ENCODE measurements at places on chromosomes 11 and 22.

- no peak for DNase-seq
These were observed 133.5 kb downstream of the MYO18B start for GRCh38 chr22:25875461-25875860.

DNA sequence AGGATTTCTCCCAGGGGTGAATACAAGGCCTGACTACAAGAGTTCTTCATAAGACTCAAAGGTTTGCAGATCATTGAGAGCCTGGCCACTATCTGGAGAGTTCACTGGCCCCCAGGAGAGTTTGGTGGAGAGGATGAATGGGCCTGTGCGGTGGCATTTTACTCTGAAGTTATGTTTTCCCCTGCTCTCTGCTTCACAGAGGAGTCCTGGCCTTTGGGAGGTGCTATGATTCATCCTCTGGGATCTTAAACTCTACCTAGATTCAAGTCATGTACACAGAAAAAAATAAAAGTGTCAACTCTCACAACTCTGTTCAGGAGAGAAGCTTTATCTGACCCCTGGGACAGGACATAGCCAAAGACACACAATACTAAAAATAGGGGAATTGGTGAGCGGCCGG, 159.1 kb upstream of the CARD18 start:
- no peak for DNase-seq

DNA sequence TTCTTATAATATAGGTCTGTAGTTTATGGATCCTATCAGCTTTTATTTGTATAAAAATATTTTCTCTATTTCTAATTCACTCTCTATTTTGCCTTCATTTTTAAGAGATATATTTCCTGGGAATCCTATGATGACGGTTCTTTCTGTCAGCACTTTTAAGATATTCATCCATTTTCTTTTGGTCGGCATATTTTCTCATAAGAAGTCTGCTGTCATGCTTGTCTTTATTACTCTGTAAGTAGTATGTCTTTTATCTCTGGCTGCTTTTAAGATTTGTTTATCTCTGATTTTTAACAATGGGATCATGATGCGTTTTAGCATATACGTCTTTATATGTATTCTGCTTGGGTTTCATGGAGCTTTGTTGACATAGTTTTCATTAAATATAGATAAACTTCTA, 175.5 kb downstream of the SNX19 start:
- no peak for DNase-seq

GRCh38 chr11:123652599-123652998, 1.8 kb downstream of the SCN3B start:
- DNase-seq = no peak

DNA sequence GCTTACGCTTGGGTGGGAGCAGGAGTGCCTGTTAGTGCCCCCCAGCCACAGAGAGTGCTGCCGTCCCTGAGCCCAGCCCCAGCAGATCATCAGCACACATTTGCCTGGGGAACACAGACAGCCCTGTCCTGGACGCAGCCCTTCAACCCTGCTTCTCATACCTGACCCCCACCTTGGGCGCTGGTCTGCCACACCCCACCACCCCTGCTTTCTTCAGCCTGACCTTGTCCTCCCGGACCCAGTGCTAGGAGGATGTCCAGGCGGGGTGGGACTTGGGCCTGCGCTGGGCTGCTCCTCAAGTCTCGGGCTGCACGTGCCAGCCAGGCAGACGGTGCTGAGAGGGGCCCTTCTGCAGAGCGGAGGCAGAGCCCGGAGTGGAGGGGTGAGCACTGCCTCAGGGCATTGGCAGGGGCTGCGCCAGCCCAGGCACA, 119.2 kb downstream of the KCNQ1OT1 start:
- peak; percentile 9 for DNase-seq

DNA sequence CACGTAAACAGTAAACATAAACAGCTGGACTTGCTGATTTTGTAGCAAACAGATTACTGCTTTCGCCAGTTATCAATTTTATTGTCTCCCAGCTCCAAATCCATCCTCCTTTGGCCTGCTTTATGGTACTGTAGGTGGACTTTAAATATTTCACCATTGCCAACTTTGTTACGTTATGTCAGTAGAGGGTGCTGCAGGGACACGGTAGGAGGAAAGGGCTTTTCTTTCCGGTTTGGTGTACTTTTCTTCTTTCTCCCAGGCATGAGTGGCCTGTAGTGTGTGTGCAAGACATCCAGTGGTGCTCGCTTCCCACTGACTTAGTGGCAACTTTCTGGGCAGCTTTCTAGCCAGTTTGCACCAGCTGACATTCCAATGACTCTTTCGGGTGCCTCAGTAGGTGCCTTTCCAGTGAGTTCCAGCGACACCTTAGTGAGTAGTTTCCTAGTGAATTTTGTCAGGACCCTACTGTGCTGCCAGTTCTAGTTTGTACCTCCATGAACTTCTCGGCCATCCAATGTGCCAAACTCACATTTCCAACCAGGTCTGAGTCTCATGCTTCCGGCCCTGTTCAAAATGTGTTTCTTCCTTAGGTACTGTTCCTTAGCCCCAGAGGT, 267.6 kb upstream of the TENM4 start:
- no peak for DNase-seq
